Activated CD4-positive, CD25-positive, alpha-beta regulatory T cell (primary cell): ENCODE measurements at places on chromosomes 4 and X.

- no peak for DNase-seq
Observed at GRCh38 chrX:138150709-138151108, 560.8 kb downstream of the FGF13 start.

DNA sequence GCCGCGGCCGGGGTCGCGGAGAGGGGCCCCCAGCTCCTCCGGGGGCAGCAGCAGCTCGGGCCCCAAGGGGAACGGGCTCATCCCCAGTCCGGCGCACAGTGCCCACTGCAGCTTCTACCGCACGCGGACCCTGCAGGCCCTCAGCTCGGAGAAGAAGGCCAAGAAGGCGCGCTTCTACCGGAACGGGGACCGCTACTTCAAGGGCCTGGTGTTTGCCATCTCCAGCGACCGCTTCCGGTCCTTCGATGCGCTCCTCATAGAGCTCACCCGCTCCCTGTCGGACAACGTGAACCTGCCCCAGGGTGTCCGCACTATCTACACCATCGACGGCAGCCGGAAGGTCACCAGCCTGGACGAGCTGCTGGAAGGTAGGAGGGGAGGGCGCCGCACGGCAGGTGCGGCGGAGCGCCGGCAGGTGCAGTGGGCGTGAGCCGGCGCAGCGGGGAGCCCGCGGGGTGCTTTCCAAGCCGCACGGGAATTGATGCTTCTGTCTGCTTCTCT is 886 bp downstream of the DCLK2 start:
- DNase-seq = no peak

- no peak for DNase-seq
Observed at GRCh38 chrX:118315529-118315928, 30.4 kb upstream of the WDR44 start.

DNA sequence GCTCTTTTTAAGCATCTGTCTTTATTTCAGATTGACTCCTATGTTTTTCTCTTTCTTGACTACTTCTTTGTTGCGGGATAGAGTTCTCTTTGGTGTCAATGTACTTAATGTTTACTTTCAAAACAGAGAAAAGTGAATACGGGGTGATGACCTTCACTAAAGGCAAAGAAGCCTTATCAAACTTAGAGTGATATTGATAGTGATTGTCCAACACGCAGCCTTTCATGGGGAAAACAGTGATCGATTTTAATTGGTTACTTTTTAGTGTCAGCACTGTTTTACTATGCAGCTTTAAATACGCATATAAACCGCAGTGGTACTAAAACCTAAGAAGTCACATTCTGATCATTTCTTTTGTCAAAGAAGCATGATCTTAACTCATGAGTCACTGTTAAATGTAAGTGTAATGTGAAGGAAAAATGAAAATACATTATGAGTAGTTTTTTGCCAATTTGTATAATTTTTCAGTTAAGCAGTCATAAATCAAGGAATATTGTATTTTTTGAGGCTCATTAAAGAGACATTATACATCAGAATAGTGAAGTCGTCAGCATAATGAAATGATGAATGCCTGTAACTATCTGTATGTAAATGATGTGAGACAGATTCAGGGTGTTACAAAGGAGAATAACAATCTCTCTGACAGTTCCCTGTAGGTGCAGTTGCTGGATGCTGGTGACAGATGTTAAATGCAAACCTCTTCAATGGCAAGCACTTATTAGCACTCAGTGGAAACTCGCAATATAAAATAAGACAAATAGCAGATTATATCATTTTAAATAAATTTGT is 2082.8 kb upstream of the TENM3 start:
- DNase-seq = no peak

- DNase-seq = peak; percentile 20
Observed at GRCh38 chr4:26321373-26322221, 783 bp downstream of the RBPJ start.

DNA sequence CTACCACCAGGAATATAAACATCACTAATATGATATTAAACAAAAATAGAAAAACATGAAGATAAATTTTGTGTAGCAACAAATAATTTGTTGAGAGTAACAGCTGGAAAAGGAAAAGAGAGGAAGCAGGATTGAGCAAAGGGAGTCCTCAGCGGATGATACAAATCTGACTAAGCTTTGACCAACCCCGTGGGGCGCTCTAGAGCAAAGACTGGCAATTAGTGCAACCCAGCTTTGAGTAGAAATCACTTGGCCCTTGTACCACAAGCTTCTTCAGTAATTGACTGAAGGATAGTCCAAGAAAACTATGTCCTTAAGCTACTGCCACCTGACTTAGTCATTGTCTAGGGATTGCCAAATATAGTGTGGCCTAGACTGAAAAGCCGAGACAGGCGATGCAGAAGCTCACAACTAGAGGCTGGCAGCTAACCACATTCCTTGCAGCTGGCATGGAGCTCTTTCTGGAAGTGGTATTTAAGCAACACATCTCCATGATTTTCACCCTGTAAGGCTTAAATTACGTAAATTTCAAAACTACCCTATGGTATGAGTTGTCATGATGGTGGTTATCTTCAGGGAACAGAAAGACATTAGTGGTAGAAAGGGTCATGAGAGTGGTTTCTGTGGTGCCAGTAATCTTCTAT is 396.0 kb downstream of the PDGFC start:
- DNase-seq = no peak

- no peak for DNase-seq
Observed at GRCh38 chrX:42495139-42495538, 282.8 kb downstream of the PPP1R2C start.
